Muscle of back (tissue), 13 donors: ENCODE measurements at places on chromosomes 5 and 9.

DNA sequence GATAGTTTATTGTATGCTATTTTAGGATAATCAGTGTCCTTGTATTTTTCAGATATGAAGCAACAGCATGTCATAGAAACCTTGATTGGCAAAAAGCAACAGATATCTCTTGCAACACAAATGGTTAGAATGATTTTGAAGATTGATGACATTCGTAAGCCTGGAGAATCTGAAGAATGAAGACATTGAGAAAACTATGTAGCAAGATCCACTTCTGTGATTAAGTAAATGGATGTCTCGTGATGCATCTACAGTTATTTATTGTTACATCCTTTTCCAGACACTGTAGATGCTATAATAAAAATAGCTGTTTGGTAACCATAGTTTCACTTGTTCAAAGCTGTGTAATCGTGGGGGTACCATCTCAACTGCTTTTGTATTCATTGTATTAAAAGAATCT is 14.5 kb downstream of the CCT5 start:
- DNase-seq, result no peak

GRCh38 chr5:76299592-76299991 is 103.5 kb upstream of the IQGAP2 start:
- no peak for DNase-seq

DNA sequence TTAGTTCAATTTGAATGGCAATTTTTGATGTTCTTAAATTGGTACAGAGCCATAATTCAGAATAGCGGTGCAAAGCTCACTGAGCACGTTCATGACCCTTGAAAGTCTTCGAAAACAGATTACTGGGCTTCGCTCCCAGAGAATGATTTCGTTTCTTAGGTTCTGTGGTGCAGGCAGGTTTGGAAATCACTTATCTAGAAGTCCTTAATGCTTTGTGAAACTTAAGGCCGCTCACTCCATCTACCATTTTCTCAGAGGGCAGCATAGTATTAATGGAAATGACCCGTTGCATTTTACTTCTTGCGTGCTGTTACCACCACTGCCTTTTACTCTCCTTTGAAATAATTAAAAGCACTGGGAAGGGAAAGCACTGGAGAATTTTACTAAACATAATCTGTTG is 2.9 kb upstream of the MAT2B start:
- DNase-seq, result no peak

- no peak for DNase-seq
Measured at GRCh38 chr5:14342306-14342705, 199.2 kb downstream of the TRIO start.

- DNase-seq, result no peak
Measured at GRCh38 chr9:36864491-36865410, 169.3 kb downstream of the PAX5 start.
